ENCODE measurements at places on chromosomes 13 and 19.

GRCh38 chr13:106424805-106425204 lies 110.7 kb downstream of the EFNB2 start:
- DNase-seq, result no peak

DNA sequence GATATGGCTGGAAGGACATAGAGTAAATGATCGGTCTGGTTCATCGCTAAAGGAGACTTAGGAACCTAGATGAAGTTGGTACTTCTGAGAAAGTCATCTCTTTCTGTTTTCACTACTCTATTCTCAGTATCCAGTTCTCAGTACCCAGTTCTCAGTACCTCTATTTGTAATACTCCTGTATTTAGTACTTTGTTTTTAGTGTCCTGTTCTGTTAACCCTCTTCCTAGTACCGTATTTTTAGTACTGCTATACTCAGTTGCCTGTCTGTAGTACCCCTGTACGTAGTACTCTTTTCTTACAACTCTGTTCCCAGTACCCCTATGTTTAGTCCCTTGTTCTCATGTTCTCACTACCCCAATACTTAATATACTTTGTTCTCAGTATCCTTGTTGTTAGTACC lies 1.2 kb downstream of the RFXAP start:
- DNase-seq, result no peak

DNA sequence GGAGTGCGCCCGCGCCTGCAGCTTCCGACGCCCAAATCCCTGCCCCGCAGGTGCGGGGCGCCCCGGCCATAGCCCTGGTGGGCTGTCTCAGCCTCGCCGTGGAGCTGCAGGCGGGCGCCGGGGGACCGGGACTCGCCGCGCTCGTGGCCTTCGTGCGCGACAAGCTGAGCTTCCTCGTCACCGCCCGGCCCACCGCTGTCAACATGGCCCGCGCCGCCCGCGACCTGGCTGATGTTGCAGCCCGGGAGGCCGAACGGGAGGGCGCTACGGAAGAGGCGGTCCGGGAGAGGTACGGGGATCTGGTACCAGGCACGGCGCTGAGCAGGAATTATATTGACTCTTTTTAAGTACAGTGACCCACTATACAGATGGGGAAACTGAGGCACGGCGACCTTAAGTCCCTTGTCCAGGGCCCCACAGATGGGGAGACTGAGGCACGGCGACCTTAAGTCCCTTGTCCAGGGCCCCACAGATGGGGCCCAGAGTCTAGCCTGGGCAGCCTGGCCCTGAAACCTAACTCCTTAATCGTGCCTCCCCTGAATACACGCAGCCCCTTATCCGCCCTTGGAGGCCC lies 586 bp downstream of the MRI1 start:
- peak; percentile 48 for DNase-seq

- DNase-seq, result no peak
These were observed 12.5 kb downstream of the GJB6 start for GRCh38 chr13:20219577-20219976.

GRCh38 chr13:59823486-59823885 lies 340.2 kb downstream of the DIAPH3 start:
- DNase-seq, result peak; percentile 28

GRCh38 chr13:95381212-95381527 lies 79.9 kb upstream of the ABCC4 start:
- no peak for DNase-seq

DNA sequence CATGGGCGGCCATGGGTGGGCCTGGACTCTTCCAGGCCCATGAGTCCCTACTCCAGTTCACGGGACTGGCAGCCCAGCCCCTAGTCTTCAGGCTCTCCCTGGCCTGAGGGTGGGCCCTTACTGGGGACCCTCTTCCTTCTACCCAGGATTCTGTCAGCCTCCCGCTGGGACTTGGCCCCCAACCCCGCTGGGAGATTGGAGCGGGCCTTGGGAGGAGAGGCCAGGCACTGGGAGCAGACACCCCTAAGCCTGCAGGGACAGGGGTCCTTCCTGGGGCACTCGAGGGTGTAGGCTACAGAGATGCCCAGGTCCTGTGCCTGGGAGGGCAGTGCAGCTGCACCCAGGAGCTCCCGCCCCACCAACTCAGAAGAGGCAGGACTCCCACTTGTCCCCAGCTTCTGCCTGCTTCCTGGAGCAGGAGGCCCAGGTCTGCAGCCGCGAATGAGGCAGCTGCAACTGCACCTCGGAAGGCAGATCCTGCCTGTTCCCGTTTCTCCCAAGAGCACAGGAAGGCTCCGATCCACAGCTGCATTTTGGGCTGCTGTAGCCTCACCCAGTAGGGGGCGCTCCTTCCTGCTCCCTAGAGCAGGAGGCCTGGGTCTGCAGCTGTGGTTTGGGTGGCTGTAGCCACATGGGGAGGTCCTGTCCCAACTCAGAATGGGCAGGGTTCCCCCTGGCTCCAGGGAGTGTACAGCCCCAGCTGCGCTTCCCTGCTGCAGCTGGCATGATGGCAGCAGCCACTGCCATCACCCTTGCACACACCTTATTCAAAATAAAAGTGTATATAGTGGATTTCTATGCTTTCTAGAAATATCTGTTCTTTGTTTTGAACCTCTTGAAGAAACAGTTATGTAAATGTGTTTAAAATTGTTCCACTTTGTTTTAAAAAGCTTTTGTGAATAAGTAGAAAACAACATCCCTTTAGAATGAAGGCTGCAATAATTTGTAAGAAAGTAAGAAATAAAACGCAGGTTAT lies 46.8 kb downstream of the TEX26 start:
- no peak for DNase-seq

- DNase-seq, result peak; percentile 20
These were observed 4.4 kb upstream of the TBC1D4 start for GRCh38 chr13:75486146-75487062.

DNA sequence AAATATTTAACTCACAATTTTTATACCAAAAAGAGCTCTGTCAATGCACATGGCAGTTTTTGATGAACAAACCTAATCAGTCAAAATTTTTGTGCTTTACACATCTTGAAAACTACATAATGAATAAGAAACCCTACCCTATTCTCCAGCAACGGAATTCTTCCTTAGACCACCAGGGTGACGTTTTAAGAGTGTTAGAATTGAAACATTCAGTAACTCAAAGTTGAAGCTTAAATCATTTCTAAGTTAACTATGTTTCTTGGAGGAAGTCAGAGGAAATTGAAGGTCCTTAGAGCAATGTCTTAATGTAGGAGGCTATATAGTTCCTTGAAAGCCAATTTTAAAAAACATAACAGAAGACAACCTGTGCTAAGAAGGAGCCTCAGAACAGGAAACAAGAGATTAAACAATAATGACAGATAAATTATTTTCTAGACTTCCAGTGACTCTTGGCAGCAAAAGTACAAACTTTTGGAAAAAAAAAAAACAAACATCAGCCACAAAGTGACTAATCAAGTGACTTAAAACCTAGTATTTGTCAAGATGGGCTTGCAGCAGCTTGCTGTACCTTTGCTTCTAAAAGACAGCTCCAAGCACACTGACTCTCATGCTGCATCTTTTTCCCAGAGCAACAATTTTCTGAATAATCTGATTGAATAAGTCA lies 6.2 kb downstream of the SPRY2 start:
- peak; percentile 45 for DNase-seq

DNA sequence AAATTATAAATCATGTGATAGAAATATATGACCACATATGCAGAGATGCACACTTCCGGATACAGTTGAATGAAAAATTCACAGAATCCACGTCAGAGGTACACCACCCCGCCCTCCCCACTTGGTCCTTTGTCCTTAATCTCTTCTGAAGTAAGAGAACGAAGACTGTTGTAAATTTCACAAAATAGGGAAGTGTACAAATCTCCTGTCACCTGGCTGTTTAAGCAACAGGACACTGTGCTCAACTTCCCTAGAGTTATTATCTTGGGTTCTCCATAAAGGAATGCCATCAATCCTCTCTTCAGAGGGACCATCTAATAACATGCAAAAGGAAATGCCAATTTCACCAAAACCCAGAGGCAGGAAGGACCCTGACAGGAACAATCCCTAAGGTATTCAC lies 10.5 kb upstream of the CEACAM6 start:
- DNase-seq, result no peak

- DNase-seq, result peak; percentile 2
These were observed 3.9 kb downstream of the TEX30 start for GRCh38 chr13:102769679-102770078.

- DNase-seq, result no peak
These were observed 111.0 kb downstream of the RGCC start for GRCh38 chr13:41568143-41568971.

DNA sequence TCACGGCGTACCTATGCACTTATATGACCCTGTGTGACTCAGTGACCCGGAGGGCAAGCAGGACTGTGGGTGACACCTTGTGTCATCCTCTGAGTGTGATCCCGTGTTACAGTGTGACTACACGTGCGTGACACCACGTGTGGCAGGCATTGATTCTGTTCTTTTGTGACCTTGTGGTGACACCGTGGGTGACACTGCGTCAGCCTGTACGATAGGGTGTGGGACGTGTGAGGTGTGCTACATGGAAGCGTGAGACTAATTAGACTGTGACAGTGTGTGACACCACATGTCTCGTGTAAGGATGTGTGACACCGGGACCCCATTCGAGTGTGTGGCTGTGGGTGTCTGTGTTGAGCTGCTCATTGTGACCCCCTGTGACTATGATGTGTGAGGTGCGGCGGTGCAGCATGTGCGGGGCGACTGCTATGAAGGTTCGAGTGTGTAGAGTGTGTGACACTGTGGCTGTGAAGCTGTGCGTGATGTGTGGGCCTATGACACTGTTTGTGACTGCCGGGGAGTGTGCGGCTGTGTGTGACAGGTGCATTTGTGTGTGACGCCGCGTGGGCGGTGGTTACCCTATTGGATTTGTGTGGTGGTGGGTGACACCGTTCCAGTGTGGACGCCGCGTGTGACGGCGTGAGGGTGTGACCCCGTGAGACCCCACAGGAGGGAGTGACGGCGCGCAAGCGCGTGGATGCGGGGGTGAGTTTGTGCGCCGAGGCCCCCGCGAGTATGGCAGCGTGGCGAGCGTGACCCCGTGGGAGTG lies 399 bp upstream of the SPTBN4 start:
- DNase-seq, result peak; percentile 25

- no peak for DNase-seq
These were observed 1584.2 kb upstream of the SLC10A2 start for GRCh38 chr13:104650431-104650830.

- no peak for DNase-seq
These were observed 43.3 kb downstream of the SKA3 start for GRCh38 chr13:21133077-21133476.

- DNase-seq, result no peak
These were observed 56.8 kb downstream of the POLR1D start for GRCh38 chr13:27678306-27679040.

DNA sequence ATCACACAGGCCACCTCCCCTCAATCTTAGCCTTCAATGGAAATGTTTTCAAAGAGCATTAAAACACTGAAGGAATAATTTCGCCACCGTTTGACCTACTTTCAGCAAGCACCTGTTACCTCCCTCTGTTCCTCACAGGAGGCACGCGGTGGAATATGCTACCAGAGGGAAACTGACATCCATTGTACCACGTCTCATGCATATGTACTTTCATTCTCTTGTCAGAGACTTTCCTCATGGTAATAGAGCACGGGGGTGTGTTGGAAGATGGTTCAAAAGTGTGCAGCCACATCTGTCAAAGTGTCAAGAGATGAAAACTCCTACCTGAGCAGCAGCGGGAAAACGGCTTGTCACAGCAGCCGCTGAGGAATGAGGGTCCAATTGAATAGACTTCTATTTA lies 143.4 kb downstream of the NALCN start:
- no peak for DNase-seq

GRCh38 chr19:13098277-13099072 lies 4.2 kb downstream of the LYL1 start:
- DNase-seq, result peak; percentile 71

GRCh38 chr13:107251341-107251740 lies 683.4 kb upstream of the ARGLU1 start:
- peak; percentile 53 for DNase-seq

- DNase-seq, result no peak
These were observed 151.6 kb upstream of the FREM2 start for GRCh38 chr13:38535261-38535660.

GRCh38 chr19:55082020-55082851 lies 6.6 kb downstream of the EPS8L1 start:
- peak; percentile 54 for DNase-seq

DNA sequence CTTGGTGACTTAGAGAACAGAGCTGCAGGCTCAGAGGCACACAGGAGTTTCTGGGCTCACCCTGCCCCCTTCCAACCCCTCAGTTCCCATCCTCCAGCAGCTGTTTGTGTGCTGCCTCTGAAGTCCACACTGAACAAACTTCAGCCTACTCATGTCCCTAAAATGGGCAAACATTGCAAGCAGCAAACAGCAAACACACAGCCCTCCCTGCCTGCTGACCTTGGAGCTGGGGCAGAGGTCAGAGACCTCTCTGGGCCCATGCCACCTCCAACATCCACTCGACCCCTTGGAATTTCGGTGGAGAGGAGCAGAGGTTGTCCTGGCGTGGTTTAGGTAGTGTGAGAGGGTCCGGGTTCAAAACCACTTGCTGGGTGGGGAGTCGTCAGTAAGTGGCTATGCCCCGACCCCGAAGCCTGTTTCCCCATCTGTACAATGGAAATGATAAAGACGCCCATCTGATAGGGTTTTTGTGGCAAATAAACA lies 9.9 kb downstream of the APOC1 start:
- no peak for DNase-seq

GRCh38 chr13:22108283-22108942 lies 437.5 kb downstream of the FGF9 start:
- peak; percentile 13 for DNase-seq

GRCh38 chr13:19607523-19608078 lies 25.9 kb upstream of the MPHOSPH8 start:
- peak; percentile 55 for DNase-seq

DNA sequence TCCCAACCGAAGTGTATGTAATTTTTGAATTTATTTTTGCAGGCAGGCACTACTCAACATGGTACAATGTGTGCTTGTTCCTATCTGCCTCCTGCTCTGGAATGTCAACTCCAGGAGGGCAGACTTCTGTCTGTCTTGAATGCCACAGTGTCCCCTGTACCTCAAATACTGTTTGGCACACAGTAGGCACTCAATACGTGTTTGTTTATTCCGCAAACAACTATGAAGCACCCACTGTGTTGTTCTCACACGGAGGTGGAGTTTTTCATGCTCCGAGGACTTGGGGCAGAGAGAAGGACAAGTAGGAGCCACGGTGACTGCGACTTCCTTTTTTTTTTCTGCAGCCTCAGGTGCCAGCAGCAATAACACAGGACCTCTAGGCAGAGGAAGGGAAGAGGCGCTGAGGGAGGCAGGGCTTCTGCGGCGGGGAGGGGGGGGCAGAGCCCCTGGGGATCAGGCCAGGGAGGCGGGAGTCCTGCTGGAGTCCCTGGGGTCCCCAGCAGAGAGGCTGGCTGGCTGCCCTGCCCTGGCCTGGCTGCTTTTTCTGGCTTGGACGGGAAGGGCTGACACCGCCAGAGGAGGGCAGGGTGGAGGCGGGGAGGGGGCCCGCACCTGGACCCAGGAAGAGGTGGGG lies 29.3 kb upstream of the TNFAIP8L1 start:
- peak; percentile 30 for DNase-seq

- peak; percentile 42 for DNase-seq
These were observed 738 bp downstream of the DMWD start for GRCh38 chr19:45791744-45792469.

- DNase-seq, result no peak
These were observed 21.2 kb downstream of the CAPN12 start for GRCh38 chr19:38722947-38723605.

All from astrocyte of the hippocampus (primary cell).